Fibroblast of skin of left quadriceps (primary cell): ENCODE measurements at places on chromosomes 7 and 10.
A peak's percentile ranks its signal among the peaks of the same experiment; 100 is the strongest.

- DNase-seq, result no peak
Measured at GRCh38 chr7:138785587-138786437, 12.0 kb upstream of the TMEM213 start.

- no peak for DNase-seq
Measured at GRCh38 chr7:152392254-152392653, 43.5 kb downstream of the KMT2C start.

GRCh38 chr10:85043207-85043606 lies 714.8 kb downstream of the CCSER2 start:
- DNase-seq, result no peak

DNA sequence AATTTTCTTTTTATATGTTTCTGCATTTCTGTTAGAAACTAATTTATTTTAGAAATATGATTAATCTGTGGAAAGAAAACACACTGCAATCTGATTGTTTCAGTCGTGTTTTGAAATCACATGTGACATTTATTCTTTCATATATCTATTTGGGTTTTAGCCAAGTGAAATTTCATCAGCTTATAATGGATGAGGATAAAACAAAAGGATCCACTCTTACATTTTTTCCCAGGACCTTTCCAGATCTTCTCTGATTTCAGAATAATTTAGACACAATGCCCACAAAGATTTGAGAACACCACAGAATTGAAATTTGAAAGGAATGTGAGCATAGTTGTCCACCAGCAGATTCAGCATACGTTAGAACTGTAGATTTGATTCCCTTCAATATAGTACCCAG lies 29.1 kb downstream of the CBLL1 start:
- DNase-seq, result no peak

GRCh38 chr10:122243550-122243949 lies 27.5 kb upstream of the BTBD16 start:
- DNase-seq, result peak; percentile 49

GRCh38 chr10:13657101-13657680 lies 70.4 kb downstream of the PRPF18 start:
- DNase-seq, result no peak

GRCh38 chr7:66575398-66575797 lies 53.3 kb upstream of the KCTD7 start:
- no peak for DNase-seq

GRCh38 chr10:97203220-97203619 lies 17.5 kb upstream of the SLIT1 start:
- no peak for DNase-seq

DNA sequence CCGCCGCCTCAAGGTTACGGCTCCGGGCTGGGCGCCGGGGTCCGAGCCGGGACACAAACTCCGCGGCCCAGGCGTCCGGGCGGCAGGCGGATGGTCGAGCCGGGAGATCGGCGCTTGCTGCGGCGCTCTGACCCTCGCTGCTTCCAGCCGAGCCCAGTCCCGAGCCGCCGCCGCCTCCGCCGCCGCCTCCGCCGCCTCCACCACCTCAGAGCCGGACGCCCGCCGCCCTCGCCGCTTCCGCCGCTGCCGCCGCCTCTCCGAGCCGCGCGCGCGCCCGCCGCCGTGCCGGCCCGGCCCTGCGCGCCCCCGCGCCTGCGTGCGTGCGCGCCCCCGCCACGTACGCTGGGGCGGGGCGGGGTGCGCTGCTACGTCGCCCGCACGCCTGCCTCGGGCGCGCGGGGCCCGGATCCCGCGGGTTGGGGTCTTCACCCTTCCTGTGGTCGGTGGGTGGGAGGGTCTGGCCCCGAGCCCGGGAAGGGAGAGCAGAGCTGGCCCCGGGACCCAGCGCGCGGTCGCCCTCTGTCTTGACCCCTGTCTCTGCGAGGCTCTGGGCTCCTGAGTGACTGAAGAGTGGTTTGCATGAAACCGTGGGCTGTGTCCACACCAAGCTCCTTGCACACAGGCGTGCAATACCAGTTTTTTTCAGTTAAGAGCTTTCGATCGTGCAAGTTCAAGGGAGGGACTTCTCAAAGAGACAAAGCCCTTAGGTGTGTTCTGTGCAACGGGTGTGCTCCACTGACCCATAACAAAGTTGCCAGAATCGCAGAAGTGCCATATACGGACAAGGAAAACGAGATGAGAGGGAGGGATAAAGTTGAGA lies at the start of gene SMURF1:
TSS of gene SMURF1 (minus strand) at position 256 of the 820 bp plus-strand sequence. CDS start 328 bp downstream, outside the sequence.
- no peak for DNase-seq

- no peak for DNase-seq
Measured at GRCh38 chr7:23454881-23455526, 15.3 kb downstream of the IGF2BP3 start.

GRCh38 chr7:133409966-133410365 lies 157.1 kb downstream of the EXOC4 start:
- DNase-seq, result no peak

- no peak for DNase-seq
Measured at GRCh38 chr10:48633381-48634197, 28.7 kb upstream of the ARHGAP22 start.
